ENCODE measurements at places on chromosomes 6 and 20.
A peak's percentile ranks its signal among the peaks of the same experiment; 100 is the strongest.

DNA sequence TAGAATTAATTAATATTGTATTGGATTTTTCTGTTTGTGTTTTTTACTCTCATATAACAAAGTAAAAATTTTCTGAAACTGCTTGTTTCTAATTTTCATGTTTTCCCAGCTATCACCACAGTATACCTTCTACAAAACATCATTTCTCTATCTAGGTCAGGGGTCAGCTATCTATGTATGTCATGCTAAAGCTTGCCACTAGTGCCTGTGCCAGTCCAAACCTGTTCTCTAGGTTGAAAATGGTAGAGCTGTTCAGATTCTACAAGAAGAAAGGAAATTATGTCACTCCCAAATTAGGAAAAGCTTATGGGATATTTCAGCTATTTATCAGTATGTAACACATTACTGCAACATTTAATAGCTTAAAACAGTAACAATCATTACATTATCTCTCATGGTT, 5.8 kb upstream of the ME1 start:
- DNase-seq: no peak

GRCh38 chr6:28981833-28982475, 23.2 kb downstream of the ZNF311 start:
- peak; percentile 59 for DNase-seq

GRCh38 chr20:43844778-43845614, 69.7 kb upstream of the TOX2 start:
- no peak for DNase-seq

DNA sequence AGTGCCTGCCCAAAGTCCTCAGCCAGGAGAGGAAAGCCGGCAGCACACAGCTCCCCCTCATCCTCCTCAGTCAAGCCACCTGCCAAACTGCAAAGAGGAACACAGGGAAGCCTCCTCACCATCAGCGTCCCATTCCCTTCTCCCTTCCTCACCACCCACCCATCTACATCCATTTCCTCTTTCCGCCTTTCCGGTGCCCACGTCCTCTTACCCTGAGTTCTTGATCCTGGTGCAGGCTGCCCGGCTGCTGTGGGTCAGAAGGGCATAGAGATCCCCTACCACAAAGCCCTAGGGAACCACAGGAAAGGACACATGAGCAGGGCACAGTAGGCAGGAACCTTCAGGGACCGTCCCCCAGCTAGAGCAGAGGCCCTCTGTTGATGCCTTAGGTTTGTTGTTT, 6.0 kb downstream of the GNMT start:
- no peak for DNase-seq

- DNase-seq: no peak
These were observed 69.0 kb downstream of the ID4 start for GRCh38 chr6:19906171-19906570.

GRCh38 chr6:149963212-149963461, 606 bp upstream of the ULBP1 start:
- no peak for DNase-seq

DNA sequence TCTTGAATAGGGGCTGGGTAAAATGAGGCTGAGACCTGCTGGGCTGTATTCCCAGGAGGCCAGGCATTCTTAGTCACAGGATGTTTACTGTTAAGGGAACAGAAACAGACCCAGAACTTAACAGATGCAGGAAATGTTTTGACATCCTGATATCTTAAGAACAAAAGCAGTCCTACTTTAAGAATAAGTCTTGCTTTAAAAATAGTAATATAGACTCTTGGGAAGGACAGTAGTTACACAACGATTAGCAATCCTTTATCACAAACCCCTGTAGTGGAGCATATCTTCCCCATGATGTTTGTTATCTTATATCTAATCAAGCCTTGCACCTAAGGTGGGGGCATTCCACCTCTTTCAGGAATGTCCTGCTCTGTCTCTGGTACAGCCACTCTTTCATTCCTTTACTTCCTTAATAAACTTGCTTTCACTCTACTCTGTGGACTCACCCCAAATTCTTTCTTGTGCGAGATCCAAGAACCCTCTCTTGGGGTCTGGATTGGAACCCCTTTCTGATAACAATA, 493.7 kb upstream of the SULF2 start:
- DNase-seq: no peak

GRCh38 chr6:137902699-137903098, 35.6 kb downstream of the TNFAIP3 start:
- DNase-seq: no peak

DNA sequence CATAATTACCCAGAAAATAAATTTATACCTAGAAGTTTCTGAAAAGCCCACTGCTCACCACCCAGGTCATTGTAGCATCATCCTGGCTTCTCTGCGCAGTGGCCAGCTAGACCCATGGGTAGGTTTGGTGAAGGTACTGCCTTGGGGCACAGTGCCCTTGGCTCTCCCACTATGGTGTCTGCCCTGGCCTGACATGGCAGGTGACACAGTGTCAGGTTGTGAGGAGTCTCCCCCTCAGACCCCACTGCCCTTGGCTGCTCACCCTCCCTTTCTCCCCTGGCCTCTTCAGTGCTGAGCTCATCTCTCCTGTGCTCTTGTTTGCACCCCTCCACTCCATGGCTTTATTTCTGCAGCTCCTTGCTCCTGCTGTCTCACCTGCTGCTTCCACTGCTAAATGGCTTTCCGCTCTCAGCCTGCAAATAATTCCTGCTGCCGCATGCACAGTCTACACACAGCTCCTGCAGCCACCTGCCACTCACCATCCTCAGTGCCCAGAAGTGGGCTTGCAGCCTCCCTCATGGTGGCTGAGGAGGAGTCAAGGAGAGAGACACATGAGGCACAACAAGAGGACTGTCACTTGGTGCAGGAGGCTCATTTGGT, 313.4 kb upstream of the MOCS1 start:
- no peak for DNase-seq

- DNase-seq: no peak
These were observed 46.0 kb downstream of the PTK7 start for GRCh38 chr6:43122146-43122545.

Measured in effector memory CD4-positive, alpha-beta T cell (primary cell).